ENCODE measurements at places on chromosomes 11 and 22.

- peak; percentile 57 for DNase-seq
Measured at GRCh38 chr22:44597616-44598015, 99.6 kb upstream of the RTL6 start.

- DNase-seq = peak; percentile 10
Measured at GRCh38 chr11:76807206-76807875, 24.2 kb downstream of the TSKU start.

GRCh38 chr11:120928627-120929026, 95.3 kb upstream of the TBCEL start:
- no peak for DNase-seq

DNA sequence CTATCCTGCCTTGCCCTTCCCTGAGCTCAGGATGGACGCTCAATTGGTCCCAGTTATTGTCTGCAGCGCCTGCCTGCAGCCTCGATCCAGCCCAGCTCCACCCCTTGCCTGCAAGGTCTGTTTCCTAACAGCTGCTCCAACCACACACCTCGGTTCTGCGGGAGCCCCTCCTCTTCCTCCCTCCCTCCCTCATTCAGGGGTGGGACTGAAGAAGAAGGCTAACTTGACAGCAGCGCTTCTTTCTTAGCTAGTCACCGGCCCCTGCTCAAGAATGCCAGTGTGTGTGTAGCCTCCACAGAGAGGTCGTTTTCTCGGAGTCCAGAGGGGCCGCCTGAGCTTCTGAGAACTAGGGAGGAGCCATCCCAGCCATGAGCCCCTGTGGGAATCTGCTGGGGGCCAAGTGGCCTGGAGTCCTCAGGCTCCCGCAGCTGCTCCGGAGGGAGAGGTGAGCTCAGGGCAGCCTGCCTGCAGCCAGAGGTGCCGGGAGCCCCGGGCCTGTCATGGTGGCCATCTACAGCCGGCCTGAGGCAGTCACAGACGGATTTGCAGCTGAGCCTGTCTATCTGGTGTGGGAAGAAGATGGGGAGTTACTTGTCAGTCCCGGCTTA, 36.1 kb downstream of the LIMK2 start:
- DNase-seq = no peak

- DNase-seq = no peak
Measured at GRCh38 chr11:67300756-67301312, 2.5 kb upstream of the SSH3 start.

DNA sequence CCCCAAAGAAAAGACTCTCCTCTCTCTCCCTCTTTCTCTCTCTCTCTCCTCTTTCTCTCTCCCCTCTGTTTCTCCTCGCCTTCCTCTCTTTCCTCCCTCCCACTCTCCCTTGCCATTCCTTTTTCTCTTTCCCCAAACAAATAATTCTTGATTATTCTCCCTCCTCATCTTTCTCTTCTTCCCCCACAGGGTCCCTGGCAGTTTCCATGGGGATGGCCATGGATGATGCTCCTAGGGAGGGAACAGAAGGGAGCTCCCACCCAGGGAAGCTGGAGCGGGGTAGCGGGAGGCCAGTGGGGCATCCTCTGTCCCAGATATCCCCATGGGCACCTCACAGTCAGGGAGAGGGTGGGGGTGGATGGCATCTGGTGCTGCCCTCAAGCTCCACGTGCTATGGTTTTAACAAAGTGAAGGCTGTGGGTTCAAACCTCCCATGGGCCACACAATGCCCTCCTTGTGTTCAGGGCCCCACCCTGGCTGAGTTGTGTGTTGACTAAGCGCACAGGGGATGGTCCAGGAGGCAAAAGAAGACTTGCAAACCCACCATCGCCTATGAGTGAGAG, 266.4 kb downstream of the BUD13 start:
- no peak for DNase-seq

DNA sequence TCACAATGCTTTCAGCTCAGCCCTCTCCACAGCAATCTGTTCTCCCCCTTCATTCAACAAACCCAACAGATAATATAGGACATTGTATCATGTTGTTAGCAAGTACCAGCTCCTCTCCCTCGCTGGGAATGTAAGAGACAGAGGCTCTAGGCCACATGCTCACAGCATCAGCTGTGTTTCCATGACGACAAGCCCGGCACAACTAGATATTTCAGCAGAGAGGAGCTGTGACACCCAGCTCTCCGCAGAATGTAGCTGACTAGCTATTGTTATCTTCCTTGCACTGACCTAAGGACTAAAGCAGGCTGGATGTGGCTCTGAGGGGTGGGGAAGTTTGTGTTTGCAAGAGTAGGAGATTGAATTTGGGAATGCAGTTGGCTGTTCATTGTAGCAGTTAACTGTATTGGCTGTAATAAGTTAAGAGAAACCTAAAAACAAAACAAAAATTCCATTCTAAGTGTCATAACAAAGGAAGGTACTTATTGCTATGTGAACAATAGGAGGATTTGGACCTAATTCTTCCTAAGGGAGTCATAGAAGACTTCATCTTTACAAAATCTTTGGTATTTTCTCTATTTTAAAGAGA, 28.0 kb upstream of the RRAS2 start:
- no peak for DNase-seq

- no peak for DNase-seq
Measured at GRCh38 chr22:30572840-30573593, 1.4 kb downstream of the GAL3ST1 start.

DNA sequence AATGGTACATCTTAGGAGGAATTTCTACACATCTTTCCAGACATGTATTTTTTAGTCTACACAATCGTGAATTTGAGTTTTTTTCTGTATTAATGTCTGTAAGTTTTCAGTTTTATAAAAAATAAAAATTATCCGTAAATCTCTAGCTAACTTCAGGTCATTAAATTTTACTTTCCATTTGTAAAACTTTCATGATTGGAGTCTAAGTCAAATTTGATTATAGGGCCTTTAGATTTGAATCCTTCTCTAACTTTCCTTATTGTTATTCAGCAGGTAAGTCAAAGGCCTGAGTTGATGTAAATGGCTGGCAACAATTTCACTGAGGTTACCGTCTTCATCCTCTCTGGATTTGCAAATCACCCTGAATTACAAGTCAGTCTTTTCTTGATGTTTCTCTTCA, at the start of gene OR8I2:
Gene OR8I2 (plus strand): TSS at position 301 of the 400 bp plus-strand sequence. CDS start 0 bp downstream, at position 301.
- no peak for DNase-seq

DNA sequence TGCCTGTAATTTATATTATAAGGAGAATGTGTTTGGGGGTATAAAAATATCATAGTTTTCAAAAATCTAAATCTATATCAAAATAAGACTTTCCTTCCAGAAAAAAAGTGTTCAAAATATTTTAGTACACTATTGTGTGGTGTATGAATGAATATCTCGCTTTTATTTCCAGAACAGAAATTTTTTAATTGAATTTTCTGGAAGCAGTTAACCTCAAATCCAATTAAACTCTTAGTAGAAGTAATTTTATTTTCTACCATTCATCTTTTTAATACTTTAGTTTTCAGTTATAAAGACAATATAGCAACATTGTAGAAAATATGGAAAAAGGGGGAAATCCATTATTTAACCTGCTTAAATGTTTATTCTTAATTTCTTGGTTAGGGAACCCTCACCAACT, 58.7 kb downstream of the ACER3 start:
- DNase-seq = no peak

GRCh38 chr11:94405062-94405833, 4.0 kb upstream of the GPR83 start:
- DNase-seq = no peak

- DNase-seq = no peak
Measured at GRCh38 chr11:126886636-126887035, 113.9 kb downstream of the KIRREL3 start.

- DNase-seq = no peak
Measured at GRCh38 chr11:11618973-11619435, 2.8 kb downstream of the GALNT18 start.

DNA sequence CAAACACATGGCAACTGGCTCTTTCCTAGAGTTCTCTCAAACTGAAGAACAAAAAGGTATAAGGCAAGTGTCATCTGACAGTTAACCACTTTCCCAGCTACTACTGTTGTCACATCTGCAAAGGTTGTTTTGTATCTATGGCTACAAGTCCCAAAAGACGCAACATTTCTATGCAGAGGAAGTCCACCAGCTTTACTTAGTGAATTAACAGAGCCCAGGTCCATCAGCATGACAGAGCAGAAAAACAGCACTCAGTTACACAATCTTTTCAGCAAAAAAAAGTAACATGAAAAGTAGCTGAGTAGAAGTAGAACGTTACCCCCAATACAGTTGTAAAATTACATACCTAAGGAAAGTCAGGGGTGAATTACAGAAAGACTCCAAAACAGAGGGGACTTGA, 12.1 kb downstream of the CPSF7 start:
- DNase-seq = no peak

DNA sequence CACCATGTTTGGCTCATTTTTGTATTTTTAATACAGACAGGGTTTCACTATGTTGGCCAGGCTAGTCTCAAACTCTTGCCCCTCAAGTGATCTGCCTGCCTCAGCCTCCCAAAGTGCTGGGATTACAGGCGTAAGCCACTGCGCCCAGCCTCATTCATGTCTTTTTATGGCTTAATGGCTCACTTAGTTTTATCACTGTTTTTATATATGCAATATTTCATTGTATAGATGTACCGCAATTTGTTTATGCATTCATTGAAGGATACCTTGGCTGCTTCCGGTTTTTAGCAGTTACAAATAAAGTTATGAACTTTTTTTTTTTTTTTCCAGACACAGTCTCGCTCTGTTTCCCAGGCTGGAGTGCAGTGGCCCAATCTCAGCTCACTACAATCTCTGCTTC, 5.5 kb upstream of the TCN2 start:
- DNase-seq = no peak

DNA sequence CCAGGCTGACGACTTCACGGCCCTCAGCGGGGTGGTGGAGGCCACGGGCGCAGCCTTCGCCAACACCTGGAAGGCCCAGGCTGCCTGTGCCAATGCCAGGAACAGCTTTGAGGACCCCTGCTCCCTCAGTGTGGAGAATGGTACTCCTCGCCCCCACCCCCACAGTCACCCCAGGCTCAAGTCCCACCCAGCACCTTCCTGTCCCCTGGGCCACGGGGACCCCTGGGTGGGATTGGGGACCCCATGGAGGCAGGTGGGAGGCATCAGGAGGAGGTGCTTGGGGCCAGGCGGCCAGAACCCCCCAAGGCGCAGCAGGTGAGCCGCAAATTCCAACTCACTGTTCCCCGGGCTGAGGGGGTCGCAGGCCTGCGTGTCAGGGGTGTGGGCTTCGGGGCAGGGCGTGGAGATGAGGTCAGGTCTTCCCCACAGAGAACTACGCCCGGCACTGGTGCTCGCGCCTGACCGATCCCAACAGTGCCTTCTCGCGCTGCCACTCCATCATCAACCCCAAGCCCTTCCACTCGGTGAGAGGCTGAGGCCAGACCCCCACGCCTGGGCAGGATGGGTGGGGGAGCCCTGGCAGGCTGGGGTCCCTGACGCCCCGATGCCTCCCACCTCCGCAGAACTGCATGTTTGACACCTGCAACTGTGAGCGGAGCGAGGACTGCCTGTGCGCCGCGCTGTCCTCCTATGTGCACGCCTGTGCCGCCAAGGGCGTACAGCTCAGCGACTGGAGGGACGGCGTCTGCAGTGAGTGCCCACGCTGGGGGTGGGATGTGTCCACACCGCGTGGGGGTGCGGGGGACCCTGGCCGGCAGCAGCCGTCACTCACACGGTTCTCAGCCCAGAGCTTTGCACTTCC, 9.4 kb downstream of the MUC5B start:
- DNase-seq = no peak

DNA sequence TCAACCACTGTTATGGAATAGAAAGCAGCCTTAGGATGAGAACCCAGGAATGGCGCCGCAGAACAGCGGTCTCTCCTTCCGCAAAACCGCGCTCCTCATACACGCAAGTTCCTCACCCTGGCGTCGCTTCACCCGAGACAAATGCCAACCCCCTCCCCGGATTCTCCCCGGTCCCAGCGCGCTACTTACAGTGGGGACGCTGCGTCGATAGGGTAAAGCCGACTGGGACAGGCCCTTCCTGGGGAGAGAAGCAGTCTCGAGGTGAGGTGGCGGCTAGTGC, 287 bp downstream of the RPS13 start:
- no peak for DNase-seq

GRCh38 chr11:14861680-14862079, 30.4 kb downstream of the CYP2R1 start:
- no peak for DNase-seq

- peak; percentile 93 for DNase-seq
Measured at GRCh38 chr11:15843309-15843872, 513.0 kb downstream of the SOX6 start.

GRCh38 chr11:122181372-122181771, 65.4 kb upstream of the BLID start:
- no peak for DNase-seq

DNA sequence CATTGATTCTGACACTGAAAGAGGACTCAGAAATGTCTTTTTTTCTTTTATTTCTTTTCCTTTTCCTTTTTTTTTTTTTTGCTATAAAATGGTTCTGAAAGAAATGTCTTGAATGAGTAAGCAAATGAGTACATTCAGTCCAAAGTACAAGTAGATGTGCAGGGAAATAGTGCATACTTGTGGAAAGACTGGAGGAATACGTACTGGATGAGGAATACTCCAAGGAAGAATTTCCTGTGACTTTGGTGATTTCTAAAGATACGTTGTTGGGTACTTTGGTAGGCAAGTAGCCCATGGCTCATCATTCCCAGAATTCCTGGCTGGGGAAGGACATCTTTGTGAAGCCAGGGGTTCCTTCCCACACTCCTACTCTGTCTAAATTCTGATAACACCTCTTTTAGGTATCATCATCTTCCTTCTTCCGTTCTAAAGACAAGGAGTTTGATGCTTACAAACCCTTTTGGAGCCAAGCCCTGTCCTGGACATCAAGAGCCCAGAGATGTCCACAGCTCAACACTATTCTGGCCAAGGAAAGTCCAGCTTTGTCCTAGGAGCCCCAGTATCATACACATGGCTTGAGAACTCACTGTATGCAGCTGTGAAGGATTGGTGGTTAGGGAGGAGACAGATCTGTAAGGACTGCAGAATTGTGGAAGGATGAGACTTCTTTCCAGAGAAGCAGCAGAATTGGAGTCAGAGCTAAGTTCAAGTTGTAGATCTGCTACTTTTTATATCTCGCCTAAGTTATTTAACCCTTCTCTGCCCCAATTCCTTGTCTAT, 4.8 kb upstream of the NUP98 start:
- DNase-seq = no peak

GRCh38 chr11:120365512-120365911, 29.3 kb downstream of the ARHGEF12 start:
- no peak for DNase-seq

DNA sequence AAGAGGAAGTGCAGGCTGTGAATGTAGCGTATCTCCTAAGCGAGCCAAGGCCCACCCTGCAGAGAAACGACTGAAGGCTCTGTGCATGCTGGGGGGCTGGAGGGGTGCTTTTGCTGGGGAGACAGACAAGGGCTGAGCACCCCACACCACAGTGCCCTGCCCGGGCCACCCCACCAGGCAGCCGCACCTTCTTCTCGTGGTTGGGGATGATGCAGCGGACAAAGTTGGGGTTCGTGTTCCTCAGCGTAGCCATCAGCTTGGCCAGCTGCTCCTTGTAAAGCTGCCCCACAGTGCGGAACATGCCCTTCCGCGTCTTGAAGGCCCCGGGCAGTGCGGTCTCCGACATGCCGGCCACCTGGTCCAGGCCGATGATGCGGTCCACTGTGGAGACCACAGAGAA, 53.3 kb downstream of the APOL1 start:
- no peak for DNase-seq

GRCh38 chr11:118206391-118207031, 18.3 kb downstream of the JAML start:
- no peak for DNase-seq

Measured in DMS79 treated with DMSO at 0.1 percent for 48 hours (cell line).